ENCODE measurements at places on chromosomes 6 and 20.

GRCh38 chr6:142331601-142332000, 29.8 kb downstream of the ADGRG6 start:
- DNase-seq, result no peak

DNA sequence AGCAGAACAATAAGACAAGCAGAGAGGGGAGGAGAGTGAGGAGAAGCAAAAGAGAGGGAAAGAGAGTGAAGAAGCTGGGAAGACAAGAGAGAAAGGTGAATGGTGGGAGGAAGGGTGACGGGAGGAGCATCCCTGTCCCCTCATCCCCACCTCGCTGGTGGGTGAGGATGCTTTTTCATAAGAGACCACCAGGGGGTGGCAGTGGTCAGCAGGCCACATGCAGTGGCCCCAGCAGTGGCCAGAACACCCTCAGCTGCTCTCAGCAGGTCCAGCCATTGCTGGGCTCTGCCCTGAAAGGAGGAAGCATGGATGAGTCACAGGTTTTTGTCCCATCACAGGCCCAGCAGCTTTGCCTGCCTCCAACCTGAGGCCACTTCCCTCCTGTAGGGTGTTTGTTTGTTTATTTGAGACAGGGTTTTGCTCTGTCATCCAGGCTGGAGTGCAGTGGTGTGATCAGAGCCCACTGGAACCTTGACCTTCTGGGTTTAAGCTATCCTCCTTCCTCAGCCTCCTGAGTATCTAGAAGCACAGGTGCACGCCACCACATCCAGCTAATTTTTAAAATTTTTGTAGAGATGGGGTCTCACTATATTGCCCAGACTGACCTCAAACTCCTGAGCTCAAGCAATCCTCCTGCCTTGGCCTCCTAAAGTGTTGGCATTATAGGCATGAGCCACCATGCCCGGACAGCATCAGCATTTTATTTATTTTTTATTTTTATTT, 24.0 kb downstream of the FGD2 start:
- peak; percentile 94 for DNase-seq

DNA sequence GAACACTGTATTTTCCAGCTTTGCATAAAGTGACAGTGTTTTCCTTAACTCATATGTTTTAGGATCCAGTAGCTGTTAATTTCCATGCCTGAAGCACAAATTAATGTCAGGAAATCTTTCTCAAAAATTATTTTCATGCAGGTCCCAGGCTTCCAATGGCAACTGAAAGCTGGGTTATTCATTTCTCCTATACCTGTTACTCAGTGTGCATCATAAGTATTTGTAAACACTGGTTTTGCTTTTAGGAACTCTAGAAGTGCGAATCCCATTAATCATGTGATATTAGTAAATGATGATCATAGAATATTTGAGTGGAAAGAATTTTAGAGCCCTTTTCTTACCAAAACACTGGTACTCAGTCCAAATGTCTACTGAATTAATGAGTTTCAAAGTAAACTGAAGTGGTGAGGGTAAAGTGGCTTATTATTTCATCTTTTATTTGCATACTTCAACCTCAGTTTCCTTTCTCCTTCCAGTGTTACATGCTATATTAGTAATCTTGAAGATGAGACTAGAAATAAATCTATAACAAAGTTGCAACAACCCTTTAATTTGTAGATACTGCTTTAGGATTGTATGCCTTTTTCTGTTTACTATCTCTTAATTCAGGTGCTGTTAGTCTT, 124.0 kb downstream of the ZFAND3 start:
- DNase-seq, result no peak

DNA sequence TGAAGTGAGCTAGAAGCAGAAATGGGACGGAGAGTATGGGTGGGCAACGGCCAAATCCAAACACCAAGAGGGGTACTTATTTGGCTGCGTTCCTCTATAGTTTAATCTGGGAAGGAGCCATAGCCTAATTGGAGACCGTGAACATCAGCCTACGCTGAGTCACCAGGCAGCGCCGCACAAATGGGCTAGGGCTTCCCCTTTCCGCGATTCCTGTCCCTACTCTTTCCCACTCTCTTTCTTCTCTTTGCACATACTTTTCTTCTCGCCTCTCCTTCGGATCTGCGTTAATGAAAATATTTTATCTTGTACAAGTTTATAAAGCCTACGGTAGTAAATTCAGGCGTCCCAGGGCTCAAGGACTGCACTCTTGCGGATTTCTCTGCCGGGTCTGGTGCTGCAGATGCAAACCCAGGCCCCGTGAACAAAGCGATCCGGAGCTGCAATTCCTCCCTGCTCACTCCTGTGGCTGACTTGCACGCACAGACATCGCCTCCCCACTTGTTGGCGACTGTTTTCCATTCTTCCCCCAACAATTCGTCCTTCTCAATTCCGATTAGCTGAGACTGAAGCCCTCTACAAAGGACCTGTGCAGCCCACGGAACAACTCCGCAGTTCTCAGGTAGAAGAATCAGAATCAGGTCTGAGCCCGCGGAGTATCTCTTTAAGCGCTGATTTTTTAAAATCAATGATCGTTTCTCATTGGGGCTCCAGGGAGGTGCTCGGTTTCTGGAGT, 4.2 kb upstream of the TBX18 start:
- DNase-seq, result no peak

- no peak for DNase-seq
These were observed 38.0 kb downstream of the ELOVL2 start for GRCh38 chr6:11006061-11006460.

DNA sequence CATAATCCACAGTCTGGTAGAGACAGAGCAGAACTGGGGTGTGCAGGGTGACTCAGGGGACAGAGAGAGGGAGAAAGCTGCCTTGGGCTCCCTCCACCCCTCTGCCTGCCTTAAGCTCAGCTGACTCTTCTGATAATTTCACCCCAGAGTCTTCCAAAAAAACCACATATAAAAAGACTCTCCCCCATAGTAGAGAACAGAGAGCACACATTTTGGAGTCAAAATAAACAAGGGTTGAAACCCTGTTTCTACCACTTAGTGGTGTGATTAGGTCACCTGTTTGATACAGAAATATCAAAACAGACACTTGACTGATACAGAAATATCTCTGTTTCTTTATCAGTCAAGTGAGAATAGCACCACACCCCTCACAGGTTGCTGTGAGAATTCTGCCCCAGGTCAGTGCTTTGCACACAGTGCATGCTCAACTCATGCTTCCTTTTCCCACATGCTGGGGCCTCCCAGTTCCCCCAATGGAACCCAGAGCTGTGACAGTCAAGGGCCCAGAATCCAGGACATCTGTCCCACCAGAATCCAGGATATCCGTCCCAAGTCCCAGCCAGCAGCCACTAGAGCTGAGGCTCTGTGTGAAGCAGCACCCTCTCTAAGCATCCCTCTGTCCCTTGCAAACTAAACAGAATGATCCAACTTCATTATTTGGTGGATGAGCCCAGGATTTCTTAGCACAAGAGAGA, 1.2 kb downstream of the TREML2 start:
- no peak for DNase-seq

GRCh38 chr6:137218473-137218916, 690 bp downstream of the IFNGR1 start:
- peak; percentile 80 for DNase-seq

DNA sequence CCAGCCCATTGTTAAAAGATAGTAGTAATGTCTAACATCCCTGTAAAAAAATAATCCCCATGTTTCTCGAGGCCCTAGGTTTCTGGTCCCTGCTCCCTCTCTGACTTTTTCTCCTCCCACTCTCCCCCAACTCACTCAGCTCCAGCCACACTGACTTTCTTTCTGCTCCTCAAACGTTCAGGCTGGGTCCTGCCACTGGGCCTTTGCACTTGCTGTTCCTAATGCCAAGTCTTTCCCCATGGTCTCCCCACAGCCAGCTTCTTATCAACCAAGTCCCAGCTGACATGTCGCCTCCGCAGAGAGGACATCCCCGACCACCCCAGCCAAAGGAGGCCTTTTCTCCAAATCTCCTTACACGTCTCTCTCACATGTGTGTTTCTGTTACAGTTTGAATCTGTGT, 21.8 kb upstream of the PTGIS start:
- DNase-seq, result no peak

DNA sequence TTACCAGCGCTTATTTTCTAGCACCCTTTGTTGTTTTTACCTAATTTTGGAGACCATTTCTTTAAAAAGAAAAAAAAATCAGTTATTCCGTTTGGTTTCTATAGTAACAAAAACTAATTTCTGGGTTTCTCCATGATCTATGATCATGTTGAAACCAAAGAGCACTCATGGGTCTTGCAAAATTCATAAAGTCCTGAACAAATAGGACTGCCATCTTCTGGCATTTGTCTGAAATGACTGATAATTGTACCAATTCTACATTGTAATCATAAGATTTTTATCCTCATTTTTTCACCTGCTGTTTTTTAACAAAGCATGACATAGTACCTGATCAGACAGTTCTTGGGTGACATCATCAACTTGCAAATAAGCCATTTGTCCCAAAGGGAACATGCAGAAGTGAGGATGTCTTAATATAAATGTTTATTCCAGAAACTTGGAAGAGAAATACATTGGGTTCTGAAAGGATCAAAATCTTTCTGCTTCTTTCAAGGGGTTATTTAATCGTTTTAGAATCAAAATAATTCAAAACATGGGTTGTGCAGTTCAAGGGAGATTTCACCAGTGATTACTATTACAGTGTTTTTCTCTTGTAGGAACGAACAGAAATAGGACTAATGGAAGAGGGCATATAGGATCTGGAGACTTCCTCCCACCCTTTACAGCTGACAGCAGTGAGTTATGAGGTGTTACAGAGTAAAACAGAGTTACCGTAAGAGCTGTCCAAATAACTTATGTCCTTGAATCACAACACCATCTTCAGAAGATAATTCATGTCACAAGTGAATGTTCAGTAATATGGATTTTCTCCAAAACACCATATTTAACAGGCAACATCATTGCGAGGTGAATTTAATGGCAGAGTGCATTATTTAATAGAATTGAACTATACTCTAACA, 87.1 kb upstream of the GJE1 start:
- DNase-seq, result peak; percentile 43

DNA sequence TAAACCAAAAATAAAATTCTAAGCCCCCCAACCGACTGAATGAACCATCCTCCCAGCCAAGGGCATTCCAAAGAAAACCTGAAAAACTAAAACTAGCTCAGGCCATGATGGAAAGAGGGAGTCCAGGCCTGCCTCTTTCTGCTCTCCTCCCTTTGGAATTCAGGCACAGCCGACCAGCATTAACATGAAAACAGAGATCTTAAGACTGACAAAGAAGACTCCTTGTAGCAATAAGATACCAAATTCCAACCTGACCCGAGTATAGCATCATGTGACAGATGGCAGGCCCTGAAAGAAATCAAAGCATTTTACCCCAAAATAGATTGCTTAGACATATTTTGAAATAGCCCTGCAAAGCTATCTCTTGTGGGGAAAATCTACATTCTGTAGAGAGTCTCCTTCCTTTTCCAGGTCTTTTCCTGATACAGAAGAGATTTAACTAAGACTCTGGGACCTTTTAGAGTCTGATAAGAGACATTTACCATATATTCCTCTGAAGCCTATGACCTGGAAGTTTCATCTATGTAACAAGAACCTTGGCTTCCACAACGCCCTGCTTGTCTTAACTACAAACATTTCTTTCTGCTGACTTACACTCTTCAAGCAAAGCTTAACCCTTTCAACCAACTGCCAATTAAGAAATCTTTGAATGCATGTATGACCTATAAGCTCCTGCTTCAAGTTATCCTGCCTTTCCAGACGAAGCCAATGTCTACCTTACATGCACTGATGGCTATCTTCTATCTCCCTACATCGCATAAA, 22.2 kb upstream of the TXLNB start:
- no peak for DNase-seq

DNA sequence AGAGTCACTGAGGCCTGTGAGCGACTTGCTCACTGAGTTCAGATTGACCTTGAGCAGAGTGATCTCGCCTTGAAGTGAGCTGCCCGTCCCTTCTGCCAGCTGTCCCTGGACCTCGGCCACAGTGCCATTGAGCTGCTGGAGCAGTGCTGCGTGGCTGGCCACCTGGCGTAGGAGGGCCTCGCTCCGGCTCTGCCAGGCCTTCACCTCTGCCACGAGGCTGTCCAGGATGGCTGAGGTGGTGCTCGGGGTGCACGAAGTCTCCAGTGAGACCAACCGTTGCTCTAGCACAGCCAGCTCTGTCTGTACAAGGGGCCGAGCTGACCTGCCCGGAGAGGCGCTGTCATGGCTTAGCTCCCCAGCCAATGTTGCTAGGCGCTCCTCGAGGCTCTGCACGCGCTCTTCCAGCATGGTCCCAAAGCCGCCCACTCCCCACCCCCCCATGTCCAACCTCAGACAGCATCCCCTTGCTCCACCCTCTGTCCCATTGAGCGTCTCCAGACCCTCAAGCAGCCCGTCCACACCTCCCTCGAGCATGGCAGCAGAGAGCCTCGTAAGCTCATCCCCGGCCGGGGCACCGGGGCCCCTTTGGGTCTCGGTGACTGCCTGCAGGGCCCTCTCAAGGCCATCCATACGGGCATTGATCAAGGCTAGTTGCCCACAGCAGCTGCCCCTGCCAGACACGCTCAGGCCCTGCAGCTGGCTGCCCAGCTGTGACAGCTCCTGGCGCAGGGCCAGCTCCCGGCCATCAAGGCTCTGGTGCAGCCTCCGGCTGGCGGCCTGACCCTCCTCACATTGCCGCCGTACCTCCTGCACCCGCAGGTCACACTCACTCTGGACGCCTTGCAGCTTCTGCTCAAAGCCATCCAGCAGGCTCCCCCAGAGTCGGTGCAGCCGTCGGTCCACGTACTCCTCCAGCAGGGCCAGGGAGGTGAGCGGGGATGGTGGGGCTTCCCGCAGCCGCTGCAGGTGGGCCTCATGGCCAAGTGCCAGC, 4.6 kb downstream of the EMILIN3 start:
- peak; percentile 33 for DNase-seq

DNA sequence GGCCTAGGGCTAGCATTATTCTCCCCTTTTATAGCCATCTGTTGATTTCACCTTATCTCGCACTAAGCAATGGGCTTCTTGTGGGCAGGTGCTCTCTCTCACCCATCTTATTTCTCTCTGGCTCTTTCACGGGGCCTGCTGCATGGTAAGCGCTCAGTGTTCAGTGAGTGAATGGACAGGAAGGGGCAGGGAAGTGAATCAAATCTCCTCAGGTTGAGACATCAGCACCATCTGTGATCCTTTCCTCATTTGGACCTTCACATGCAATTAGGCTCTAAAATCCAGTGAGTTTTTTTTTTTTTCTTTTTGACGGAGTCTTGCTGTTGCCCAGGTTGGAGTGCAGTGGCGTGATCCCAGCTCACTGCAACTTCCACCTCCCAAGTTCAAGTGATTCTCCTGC, 76.5 kb upstream of the EZR start:
- DNase-seq, result no peak

- peak; percentile 81 for DNase-seq
These were observed 48.2 kb downstream of the MRPL14 start for GRCh38 chr6:44078827-44079671.

DNA sequence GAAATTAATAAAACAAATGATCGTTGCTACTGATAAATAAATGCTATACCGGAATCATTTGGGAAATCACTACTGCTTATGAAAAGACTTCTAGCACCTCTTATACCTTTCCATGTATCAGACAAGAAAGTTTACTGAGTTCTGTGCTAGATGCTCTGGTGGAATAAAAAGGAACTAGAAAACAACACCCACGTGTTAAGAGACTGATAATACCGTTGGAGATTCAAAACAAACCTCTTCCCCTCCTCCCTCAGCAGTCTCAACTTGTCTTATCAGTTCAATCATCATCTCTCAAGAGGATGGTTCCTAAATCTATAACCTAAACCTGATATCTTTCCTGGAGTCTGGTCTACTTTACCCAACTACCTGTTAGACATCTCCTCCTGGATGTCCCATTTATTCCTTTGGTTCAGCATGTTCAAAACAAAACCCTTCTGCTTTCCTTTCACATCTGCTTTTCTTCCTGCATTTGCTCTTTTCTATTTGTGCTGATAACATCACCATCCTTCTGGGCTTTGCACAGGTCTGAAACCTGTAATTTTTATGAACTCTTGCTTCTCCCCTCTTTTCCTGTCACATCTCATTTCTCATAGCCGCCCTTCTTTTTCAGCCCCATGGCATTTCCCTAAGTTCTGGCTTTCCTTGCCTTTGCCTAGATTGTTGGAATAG, 122.2 kb downstream of the COL19A1 start:
- no peak for DNase-seq

All from kidney tubule cell (primary cell).